T-helper 2 cell (primary cell): ENCODE measurements at places on chromosomes 2 and 18.

GRCh38 chr2:231996797-231997540, 35.5 kb downstream of the DIS3L2 start:
- no peak for DNase-seq

- no peak for DNase-seq
Measured at GRCh38 chr2:15260196-15260595, 300.9 kb downstream of the NBAS start.

- no peak for DNase-seq
Measured at GRCh38 chr2:220437938-220438337, 810.5 kb downstream of the SLC4A3 start.

GRCh38 chr2:19496646-19497045, 138.2 kb upstream of the OSR1 start:
- DNase-seq, result no peak

GRCh38 chr2:65404988-65405697, 27.3 kb downstream of the SPRED2 start:
- no peak for DNase-seq

DNA sequence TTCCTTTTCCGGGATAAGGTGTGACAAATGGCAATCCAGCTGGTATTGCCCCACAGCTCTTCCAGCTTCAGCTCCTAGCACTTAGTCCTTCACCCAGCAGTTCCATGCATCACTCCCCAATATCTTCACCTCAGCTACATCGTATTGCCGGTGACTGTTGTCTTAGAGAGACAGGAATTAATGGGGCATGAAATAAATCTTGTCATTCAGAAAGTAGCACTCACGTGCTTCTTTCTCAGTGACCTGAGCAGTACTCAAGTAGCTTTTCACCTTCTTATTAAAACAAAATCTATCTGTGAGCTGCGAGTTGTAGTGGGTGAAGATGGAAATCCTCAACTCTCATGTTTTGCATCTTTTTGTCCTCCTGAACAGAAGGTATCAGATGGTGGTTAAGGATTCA, 72.8 kb downstream of the PTH2R start:
- DNase-seq, result no peak

DNA sequence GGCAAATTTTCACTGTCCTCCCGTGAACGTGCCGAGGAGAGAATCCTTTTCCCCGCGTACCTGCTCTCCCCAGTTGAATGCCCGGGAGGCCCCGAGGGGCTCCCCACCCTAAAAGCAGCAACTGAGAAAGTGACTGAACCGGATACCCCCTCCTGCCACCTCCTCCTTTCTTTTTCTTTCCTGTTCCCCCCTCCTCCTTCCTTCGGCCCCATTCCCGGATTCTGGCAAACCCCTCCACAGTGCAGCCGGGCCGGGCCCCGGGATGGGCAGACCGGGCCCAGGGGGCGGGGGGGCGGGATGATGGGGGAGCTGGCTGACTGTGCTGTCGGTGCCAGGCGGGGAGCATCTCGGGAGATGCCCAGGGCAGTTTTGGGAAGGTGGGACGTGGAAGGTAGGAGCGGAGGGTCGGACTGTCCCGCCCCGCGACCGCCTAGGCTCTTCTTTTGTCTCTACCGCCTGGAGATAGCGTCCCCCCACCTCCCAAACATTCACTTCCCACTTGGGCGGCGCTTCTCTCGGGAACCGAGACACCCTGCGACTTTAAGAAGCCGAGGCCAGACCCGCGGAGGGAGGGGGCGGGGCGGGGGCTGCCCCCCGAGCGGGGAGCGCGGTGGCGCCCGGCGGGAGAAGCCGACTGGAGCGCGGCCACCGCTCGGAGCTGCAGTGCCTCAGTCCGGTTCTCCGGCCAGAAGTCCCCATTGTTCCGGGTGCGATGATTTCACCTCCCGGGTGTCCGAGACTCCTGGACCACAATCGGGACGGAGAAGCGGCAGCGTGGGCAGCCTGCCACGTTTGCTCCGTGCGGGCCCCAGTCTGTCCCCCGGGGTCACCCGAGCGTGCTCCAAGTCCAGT, 8.2 kb downstream of the DLX2 start:
- DNase-seq, result no peak

GRCh38 chr2:63242747-63243146, 192.1 kb downstream of the OTX1 start:
- no peak for DNase-seq
